H9 (cell line): ENCODE measurements at places on chromosomes 2 and 18.

DNA sequence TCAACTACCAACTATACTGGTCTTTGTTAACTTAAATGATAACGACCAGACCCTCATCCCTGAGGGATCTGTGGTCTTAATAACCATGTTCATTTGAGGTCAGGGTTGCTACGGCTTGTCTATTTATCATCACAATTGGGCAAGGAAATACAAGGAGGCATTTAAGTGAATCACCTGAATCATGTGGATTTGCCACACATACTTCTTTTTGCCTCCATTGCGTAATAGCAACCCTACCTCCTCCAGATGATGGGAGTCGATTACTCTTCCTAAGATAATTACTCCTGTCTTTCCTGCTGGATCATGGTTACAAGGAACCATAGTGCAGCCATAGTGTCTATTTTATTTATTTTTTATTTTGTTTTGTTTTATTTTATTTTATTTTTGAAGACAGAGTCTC lies 42.2 kb downstream of the TAF4B start:
- DNase-seq = no peak

GRCh38 chr2:10983711-10984110 lies 72.0 kb downstream of the KCNF1 start:
- no peak for DNase-seq

GRCh38 chr18:42475157-42475556 lies 520.1 kb downstream of the PIK3C3 start:
- no peak for DNase-seq

GRCh38 chr2:43605851-43606250 lies 10.0 kb upstream of the THADA start:
- no peak for DNase-seq

- DNase-seq = no peak
Observed at GRCh38 chr2:123051136-123051535, 974.0 kb upstream of the CNTNAP5 start.

- DNase-seq = no peak
Observed at GRCh38 chr2:70896765-70897202, 38.9 kb upstream of the ATP6V1B1 start.

DNA sequence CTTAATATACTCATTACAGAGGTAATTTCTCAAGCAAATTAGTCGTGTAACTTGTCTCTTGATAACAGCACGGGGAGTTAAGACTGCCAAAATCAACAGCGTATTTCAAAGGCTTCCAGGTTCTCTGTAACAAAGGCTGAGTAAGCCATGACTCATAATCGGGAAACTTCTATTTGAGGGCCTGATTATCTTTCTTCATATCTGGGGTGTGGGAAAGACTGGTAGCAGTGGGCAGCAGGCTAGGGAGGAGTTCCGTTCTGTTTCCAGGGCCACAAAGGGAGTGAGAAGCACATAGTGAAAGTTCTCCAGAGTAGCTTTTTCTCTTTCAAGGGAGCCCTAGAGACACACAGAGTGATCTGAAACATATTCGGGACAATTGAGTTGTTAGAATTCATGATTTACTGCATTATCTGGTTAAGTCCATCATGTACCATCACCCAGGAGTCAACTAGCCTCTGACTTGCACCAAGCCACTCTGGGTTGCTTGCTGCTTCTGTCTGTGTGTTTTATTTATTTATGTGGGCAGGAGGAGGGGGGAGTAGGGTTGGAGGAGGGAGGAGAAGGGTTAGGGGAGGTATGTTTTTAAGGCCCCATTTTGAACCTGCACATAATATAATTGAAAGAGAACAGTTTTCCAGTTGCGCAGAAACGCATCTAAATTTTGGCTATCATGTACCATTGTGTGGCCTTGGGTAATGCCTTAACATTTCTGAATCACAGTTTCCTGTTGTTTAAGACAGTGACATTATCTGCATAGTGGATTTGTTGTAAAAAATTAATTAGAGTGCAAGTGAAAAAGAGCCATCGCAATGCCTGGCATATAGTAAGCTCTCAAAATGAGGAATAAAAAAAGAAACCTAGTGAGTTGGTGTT lies 80.5 kb upstream of the ITPRID2 start:
- DNase-seq = no peak

DNA sequence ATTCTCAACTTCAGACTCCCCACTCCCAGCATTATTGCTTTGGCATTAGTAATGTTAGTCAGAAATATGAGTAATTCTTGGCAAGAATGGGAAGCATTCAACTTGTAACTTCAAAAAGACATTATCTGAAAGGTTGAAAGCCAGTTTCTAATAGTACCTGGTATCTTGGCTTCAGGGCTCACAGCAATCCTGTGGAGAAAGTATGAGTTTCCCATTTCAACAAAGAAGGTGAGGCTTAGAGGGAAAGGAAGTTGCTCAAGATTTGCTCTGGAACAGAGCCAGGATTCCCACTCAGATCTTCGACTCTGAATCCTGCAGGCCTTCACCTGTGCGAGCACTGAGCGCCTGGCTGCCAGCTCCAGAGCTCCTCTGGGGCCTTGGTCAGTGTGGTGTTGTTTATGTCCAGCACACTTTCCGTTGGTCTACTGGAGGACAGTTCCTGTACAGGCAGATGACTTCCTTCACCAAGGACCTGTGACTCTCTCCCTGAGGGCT lies 136.1 kb downstream of the MCFD2 start:
- no peak for DNase-seq

- no peak for DNase-seq
Observed at GRCh38 chr2:33250417-33251029, 225.9 kb upstream of the RASGRP3 start.

GRCh38 chr18:61842146-61842545 lies 50.7 kb downstream of the RNF152 start:
- DNase-seq = no peak

- DNase-seq = no peak
Observed at GRCh38 chr2:37585982-37586621, 85.3 kb downstream of the CDC42EP3 start.
